ENCODE measurements at places on chromosomes 12 and 14.

GRCh38 chr12:76820888-76821482 lies 57.1 kb downstream of the ZDHHC17 start:
- no peak for DNase-seq

GRCh38 chr14:96574171-96574632 lies 72.0 kb downstream of the PAPOLA start:
- no peak for DNase-seq

GRCh38 chr14:64504310-64504896 lies at the start of gene ZBTB1:
Gene ZBTB1 (plus strand): TSS chr14:64504770. CDS start chr14:64521505, 16,735 bp downstream.
- DNase-seq, result peak; percentile 91

- no peak for DNase-seq
Measured at GRCh38 chr14:90201344-90201743, 55.0 kb upstream of the PSMC1 start.
